ENCODE measurements at places on chromosomes 4 and X. TPM values are rescaled to one million over a fixed set of nuclear protein-coding genes. Genes with fewer than 3 reads are reported as not detected.

DNA sequence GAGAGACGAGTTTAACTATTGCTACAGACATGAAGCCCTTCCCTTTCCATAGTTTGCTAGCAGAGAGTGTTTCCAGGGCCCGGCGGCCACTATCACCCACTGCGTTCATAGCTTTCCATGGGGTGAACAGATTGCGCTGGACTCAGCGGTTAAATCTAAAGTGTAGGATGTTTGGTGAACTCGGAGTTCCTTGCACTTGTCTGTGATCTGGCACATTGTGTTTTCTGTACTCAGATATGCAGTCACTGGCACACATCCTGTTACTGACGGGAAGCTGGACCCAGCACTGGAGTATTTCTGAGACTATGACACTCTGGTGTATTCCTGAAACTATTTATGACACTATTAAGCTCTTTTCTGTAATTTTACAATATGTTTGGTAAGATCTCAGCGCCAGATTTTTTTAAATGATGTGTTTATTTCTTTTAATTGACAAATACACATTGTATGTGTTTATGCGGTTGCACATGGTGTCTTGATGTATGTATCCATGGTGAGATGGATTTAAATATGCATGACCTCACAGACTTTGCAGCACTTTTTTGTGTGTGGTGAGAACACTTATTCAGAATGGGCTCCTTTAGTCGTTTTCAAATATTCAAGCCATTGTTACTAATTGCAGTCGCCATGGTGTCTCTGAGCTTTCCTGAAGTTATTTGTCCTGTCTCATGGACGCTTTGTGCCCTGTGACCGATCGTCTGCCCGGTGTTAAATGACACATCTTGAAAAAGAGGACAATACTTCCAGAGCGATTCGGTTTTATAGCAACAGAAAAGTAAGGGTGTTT is 14.1 kb downstream of the CD99 start:
- DNase-seq: no peak

DNA sequence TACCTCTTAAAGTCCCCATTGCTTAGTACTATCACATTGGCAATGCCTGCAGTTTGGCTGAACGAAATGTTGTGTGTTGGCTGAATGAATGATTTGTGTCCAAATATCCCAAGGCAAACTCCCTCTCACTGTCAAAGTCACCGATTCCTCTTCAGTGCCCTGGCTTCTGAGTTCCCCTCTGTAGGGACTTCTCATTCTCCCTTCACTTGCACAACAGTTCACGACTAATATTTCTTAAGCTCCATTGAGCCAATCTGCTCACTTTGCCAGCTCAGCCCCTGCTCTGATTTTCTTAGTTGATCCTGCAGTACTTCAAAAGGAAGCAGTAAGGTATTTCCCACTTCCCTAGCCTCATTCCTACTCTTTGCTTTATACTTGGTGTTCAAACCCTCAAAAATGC is 21.9 kb upstream of the PACRGL start:
- DNase-seq: no peak

GRCh38 chrX:3450881-3451570 is 104.6 kb upstream of the MXRA5 start:
- DNase-seq: no peak

DNA sequence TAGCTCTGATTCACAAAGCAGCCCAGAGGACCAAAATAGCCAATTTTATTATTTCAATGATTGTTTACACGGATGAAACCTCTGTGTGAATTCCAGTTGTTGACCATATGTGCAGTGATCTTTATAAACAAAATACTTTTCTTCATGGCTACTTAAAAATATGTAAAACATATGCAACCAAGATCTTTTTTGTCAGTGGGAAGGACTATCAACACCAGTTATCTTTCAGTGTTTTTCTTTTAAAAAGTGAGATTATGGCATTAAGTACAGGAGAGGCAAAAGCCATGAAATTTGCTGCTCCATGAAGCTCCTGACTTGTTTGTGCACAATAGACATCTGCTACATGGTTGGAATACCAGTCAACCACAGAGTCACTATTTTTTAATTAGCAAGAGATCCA is 184.4 kb downstream of the DKK2 start:
- no peak for DNase-seq

DNA sequence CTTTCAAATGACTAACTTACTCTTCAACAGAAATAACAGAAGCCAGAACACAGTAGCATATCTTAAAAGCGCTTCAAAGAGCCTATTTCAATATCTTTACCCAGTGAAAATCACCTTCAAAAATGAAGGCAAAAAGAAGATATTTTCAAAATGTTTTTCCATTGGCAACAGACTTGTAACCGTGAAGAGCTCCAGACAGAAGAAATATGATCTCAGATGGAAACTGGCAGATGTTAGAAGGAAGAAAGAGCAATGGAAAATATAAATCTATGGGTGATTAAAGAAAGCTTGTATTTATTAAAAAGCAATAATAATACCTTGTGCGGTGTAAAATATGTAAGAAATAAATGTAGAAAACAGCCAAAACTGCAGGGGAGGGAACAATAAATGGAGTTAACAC is 35.7 kb downstream of the PRKG2 start:
- no peak for DNase-seq

DNA sequence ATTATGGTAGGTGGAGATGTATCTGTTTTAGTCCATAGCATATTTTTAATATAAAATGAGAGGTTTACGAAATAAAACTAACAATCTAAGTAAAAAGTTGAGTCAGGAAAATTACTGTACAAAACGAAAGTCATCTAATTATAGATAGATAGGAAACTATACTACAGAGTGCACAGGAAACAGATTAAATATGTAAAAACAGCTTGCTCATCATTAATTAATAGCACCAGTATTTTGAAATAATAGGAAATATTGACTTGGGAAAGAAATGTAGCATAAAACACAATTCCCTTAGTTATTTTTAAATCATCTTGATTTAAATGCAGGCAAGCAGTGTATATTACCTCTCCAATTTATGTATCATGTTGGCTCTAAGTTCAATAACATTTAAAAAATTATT is 227.9 kb downstream of the GPM6A start:
- DNase-seq: no peak

DNA sequence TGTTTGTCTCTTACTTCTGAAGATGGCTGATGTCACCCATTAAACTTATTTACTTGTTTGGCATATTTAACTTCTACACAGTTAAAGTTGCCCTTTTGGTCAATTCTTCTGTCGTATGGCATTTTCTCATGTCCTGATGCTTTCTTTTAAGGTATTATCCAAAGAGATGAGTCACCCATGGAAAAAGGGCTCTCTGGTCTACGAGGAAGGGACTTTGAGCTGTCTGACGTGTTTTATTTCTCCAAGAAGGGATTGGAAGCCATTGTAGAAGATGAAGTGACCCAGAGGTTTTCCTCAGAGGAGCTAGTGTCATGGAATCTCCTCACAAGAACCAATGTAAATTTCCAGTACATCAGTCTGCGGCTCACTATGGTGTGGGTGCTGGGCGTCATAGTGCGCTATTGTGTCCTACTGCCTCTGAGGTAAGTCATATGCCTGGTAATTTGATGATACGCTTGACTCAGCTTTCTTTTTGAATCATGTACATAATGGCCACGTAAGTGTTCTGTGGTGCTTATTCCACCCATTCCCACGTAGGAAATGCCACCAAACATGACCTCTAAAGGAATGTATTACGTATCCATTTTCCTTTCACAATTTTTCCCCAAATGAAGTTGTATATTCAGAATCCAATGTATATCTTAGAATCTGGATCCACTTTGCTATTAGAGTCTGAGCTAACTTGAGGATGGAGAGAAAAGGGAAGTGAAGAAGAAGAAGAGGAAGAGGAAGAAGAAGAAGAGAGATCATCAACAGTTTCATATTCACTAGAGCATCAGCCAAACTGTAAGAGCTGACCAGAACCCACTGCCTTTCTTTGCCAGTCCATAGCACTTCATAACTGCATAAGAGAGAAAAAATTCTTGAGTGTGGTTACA is 45.7 kb downstream of the GPAT3 start:
- peak; percentile 77 for DNase-seq

DNA sequence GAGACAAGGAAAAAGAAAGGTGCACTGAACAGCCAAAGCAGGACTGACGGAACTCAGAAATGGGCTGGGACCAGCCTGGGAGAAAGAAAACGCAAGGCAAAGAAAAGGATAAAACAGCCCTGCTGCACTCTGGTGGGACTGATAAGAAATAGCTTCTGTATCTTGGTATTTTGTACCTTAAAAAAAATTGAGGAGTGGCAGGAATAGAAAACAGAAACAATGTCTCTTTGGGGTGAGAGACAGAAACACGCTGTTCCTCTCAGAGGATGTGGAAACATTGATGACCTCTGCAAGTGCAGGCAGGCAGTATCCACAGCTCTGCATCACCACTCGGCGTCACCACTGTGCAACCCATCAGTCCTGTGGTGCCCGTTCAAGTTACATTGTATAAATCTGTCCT is 152.5 kb upstream of the SPRY1 start:
- no peak for DNase-seq

DNA sequence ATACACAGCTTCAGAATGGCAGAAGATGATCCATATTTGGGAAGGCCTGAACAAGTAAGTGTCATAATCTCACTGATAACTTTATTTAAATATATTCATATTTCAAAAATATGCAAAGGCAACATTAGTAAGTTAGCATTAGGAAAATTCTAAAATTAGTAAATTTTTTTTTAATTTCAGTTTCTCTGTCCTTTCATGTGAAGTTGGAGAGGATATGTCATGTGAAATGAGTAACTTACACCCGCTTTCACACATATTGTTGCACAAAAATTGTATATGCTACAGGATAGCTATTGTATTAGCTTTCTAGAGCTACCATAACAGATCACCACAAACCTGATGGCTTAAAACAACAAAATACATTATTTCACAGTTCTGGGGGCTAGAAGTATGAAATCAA is 24.3 kb downstream of the NFKB1 start:
- DNase-seq: no peak

DNA sequence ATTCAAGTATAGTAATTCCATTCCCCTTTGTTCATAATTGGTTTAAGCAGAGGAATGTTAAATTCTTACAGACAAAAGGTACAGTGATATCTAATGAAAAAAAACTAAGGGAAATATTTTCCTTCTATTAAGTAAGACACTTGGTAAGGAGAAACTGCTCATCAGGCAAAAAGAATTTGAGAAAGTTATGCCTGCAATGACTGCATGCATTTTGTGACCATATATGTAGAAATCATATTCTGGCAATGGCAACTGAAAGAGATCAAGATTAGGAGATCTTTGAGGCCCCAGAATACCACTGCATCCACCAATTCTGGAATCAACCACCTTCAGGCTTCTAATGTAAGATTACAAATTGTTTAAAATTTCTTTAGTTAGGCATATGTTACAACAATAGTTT is 364.8 kb downstream of the PCDH10 start:
- DNase-seq: no peak

DNA sequence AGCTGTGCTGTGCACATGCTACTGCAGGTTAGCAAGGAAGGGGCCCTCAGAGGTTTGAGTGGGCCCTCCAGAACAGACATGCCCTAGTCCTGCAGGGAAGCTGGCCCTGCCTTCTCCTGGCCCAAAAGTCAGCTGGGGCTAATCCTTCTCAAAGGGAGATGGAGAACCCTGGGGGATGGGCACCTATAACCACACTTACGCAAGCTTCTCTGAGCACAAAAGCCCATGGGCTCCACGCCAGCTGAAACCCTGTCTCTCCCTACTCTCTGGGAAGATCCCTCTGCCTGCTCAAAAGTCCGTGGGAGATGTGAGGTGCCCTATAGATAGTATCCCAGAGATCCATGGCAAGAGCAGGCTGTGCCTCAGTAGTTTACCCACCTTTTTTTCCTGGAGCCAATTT is 58.9 kb upstream of the DKK2 start:
- DNase-seq: no peak

- no peak for DNase-seq
Measured at GRCh38 chrX:23066588-23067281, 67.0 kb downstream of the DDX53 start.

DNA sequence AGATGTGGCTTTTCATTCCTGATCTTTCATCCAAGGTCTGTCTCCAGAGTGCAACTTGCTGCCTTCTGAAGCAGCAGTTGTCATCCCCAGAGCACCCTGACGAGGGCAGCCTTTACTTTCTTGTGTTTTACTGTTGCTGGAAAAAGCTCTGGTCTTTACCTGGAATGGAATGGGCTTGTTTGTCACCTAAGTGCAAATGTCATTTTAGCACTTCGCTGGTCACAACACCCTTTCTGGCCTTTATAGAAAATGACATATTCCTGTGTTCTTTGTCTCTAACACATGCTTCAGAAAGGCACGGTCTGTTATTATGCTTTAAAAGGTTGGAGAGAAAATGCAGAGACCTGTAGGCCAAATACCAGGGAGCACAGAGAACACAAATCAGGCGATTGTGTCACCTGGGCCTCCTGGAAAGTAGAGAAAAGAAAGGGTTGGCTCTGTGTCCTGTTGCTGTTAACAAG is 332.7 kb upstream of the IGFBP7 start:
- peak; percentile 2 for DNase-seq

- DNase-seq: no peak
Measured at GRCh38 chr4:96698831-96699230, 858.9 kb downstream of the PDHA2 start.

DNA sequence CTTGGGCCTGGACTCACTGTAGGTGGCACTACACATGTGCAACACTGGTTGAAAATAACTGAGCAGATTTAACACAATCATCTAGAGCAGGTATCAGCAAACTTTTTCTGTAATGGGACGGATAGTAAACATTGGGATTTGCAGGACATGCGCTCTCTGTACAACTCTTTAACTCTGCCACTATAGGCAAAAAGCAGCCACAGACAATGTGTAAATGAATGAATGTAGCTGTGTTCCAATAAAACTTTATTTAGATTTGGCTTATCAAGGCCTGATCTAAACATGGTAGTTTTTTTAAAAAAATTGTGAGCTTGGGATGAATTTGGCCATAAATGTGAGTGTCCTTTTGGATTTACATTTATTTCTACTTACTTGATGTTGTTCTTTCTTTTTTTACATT is 407.3 kb downstream of the FAT4 start:
- no peak for DNase-seq

- no peak for DNase-seq
Measured at GRCh38 chr4:123698556-123698955, 302.0 kb downstream of the SPRY1 start.

- DNase-seq: peak; percentile 12
Measured at GRCh38 chr4:153728151-153728550, 31.7 kb downstream of the RNF175 start.

GRCh38 chrX:72130762-72131250 is 909 bp downstream of the RTL5 start:
- DNase-seq: no peak

- no peak for DNase-seq
Measured at GRCh38 chr4:89823416-89823815, 13.5 kb downstream of the SNCA start.

The NPFFR2 gene
- not detected for polyA plus RNA-seq

The PAGE2B gene
- not detected for polyA plus RNA-seq

The GASK1B gene
- polyA plus RNA-seq: 0.10 TPM

The GPR143 gene
- polyA plus RNA-seq: not detected

The C4orf51 gene
- polyA plus RNA-seq: not detected

The FAM200B gene
- polyA plus RNA-seq: 13.7 TPM

The SPANXA2 gene
- polyA plus RNA-seq: not detected

The ERCC6L gene
- polyA plus RNA-seq: 0.61 TPM

The SHROOM2 gene
- polyA plus RNA-seq: not detected

The HTN1 gene
- polyA plus RNA-seq: not detected

All from B cell (primary cell).